ENCODE measurements at places on chromosomes 5 and 9.

- no peak for DNase-seq
Measured at GRCh38 chr9:132731230-132731629, 61.0 kb downstream of the GTF3C4 start.

DNA sequence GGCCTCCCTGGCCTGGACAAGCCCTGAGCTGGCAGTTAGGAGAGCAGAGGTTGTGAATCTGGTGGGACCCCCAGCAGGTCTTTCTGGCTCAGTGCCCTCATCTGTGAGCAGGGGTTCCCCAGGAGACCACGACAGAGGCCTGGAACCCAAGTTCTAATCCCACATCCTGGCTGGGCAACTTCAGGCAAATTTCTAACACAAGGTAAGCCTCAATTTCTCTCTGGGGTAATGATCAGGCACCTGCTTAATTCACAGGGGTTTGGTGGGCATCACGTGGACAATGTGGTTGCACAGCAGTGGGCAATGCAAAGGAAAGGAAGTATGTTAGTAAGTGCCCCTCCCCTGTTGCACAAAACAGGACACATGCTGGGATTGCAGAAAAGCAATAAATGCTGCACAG lies 1.9 kb upstream of the KCNIP1 start:
- no peak for DNase-seq

DNA sequence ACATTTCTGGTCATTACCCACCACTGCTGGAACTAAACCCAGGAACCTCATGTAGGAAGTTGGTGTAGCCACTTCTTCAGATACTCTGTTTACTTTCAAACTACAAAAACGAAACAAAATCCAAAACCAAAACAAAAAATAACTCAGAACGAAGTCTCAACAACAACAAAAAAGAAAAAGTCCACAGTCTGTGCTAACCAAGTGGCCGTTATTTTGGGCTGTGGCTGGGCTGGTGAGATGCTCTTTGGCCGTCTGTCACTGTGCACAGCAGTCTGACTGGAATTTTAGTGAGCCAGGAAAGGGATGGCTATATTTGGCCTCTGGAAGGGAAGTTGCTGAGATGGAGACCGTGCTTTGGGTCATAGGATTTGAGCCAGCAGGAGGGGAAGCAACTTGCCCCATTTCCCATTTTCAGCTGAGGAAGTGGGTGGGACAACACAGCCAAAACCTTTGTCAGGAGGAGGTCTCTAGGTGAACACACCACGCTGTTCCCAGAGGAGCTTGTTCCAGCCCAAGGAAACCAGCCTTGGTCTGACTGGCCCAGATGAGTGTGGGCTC lies 334.1 kb downstream of the ZSWIM6 start:
- no peak for DNase-seq

- DNase-seq, result no peak
Measured at GRCh38 chr9:122286764-122287163, 22.1 kb downstream of the MRRF start.

- peak; percentile 4 for DNase-seq
Measured at GRCh38 chr5:156036640-156037039, 290.3 kb upstream of the SGCD start.

DNA sequence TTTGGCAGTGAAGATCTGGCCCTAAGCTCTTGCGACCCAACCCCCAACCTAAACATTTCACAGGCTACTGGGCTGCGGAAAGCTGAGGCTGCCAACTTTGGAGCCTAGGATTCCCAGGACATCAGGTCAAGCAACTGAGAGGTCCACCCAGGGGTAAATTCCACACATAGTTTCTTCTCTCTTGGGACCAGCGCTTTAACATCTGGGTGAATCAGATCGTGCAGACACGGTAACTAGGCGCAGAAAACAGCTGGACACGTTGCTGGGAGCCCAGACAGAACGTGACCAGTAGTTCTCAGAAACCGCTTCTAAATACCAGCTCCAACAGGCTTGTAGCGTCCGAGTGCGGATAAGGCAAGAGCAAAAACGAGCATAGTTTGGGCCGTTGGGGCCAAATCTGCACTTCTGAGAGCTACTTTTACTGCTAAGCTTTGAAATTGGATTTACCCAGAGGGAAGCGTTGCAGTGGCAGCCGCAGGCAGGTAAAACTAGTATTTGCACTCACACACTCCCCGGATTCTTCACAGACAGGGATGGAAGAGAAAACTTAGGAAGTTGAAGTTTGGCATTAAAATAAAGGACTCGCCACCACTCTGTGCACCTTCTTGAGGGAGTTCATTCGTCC lies 11.8 kb downstream of the ITGA1 start:
- peak; percentile 52 for DNase-seq

DNA sequence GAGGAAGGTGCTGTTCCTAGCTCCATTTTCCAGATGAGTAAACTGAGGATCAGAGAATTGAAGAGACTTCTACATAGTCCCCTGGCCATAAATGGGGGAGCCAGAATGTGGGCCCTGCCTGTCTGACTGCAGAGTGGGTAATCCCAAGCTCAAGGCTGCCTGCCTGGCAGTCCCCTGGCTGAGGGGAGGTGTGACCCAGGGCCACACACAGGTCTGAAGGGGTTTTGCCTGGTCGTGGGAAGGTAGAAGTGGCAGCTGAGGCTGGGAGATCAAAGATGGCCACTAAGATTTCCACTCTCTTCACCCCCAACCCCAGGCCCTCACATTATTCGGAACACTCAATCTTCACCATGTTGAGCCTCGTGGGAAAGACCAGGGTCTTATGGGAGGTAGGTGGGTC lies 176.3 kb downstream of the MACROH2A1 start:
- no peak for DNase-seq

DNA sequence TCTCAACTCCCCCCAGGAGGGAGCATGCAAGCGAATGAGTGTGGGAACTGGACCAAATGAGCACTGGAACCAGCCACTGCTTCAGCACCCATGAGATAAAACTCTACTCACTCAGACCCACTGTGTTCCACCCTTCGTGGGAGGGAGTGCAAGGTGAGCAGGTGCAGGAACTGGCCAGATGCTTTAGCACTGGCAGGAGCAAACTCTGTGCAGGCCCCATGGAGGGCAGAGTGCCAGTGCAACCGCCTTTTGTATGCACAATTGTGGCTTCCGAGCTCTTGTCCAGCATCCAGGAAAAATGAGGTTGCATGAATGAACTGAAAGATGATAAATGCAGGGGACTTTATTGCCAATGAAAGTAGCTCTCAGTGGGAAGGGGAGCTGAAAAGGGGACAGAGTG lies 67.4 kb upstream of the CCDC112 start:
- no peak for DNase-seq

GRCh38 chr5:142082182-142082781 lies 26.3 kb upstream of the NDFIP1 start:
- DNase-seq, result no peak

DNA sequence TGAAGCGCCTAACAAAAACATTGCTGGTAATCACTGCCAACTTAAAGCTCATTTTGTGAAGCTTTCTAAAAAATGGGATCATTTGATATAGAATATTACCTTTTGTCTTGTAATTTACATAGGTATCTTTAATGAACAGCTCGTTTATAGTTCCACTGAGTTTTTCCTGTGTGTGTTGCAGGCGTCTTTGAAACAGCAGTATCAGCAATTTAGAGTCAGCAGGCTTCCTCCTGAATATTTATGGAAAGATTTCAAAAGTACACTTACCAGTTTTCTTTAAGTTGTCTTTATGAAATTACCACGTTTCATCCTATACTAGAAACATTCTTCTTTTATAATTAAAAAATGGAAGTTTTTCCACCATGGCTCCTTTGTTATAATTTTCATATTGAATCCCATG lies 140.3 kb upstream of the GRIN3A start:
- DNase-seq, result no peak

DNA sequence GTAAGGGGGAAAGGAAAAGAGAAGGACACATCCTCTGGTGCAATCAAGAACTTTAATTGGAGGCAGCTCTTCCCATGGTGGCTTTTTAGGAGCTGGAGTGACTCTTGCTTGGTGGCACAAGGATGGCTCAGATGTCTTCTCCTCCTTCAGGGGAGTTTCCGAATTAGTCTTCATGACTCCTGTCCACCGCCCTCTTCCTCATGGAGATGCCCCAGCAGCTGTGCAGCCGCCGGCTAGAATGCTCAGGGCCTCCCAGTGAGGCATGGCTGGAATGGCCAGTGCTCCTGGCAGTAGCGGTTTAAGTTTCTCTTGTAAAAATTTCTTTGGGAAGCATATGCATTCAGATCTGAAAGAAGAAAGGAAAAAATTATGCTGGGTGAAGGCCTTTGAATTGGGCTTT lies 8.8 kb upstream of the TEX53 start:
- DNase-seq, result no peak

- DNase-seq, result no peak
Measured at GRCh38 chr5:179836225-179837019, 15.7 kb downstream of the SQSTM1 start.

- no peak for DNase-seq
Measured at GRCh38 chr9:125745682-125746016, 1.5 kb upstream of the PBX3 start.

DNA sequence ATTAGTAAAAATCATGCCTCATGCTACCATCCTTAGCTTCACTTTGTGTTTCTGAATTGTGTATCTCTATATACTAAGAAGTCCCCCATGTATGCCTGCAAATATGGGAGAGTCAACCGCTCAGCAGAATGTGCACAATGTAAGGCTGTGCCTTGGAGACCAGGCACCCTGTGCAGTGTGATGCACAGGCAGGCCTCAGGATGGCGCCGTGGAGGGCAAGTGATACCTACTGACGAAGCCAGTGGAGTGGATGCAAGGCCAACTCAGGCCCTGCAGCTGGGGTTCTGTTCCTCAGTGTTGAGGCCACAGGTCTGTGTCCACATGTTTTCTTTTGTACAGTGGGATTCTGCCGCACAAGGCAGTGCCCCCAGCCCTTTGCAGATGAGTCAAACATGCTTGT lies 28.4 kb downstream of the SYK start:
- DNase-seq, result no peak

DNA sequence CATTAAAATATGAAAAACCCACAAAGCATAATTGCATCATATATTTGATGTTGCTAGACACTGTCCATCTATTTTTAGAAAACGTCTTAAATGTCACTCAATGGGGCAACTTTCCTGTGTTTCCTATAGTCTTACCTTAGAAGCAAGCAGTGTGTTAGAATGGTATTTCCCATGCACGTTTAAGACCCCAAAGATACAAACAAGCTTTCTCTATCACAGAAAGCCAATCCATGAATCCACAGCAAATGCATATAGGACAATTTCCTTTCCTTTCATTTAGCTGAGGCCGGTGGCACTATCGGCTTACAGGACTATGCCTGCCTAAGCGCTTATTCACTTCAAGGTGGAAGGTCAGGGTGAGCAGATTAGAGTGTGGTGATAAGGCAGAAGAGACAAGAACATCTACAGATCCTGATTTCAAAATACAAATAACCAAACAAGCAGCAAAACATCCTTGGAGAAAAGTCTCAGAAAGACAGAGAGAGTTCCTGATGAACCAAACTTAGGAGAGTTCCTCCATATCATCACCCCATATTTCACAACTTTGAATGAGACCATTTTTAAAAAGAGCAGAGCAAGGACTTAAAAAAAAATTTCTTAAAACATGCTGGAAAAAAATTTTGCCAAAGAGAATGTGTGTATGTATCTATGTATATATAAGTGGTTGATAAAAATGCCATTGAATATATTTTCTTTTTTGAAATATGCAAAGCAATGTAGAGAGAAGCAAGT lies 57.2 kb downstream of the MEF2C start:
- DNase-seq, result no peak

DNA sequence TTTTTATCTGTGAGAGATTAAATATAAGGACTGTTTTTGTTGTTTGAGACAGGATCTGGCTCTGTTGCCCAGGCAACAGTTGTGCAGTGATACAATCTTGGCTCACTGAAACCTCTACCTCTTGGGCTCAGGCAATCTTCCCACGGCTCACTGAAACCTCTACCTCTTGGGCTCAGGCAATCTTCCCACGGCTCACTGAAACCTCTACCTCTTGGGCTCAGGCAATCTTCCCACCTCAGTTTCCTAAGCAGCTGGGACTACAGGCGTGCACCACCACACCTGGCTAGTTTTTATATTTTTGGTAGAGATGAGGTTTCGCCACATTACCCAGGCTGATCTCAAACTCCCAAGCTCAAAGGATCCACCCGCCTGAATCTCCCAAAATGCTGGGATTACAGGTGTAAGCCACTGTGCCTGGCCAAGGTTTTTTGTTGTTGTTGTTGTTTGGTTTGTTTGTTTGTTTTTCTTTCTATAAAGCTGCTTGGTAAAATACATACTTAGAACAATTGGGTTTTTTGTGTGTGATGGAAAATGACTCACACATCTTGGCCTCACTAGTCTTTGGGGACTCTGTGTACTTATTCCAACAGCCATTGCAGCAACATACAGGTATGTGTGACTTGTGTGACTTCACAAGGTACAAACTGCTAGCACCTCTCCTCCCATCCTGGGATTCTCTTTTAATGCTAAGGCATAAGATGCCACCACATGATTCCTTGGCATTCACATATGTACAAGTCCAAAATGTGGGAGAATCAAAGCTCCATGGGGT lies 36.5 kb upstream of the RASA1 start:
- no peak for DNase-seq

- DNase-seq, result peak; percentile 27
Measured at GRCh38 chr5:94983861-94984535, 300.9 kb downstream of the MCTP1 start.

GRCh38 chr9:109193974-109194556 lies 27.0 kb upstream of the FRRS1L start:
- DNase-seq, result no peak

- DNase-seq, result no peak
Measured at GRCh38 chr5:117667105-117667504, 1092.5 kb upstream of the SEMA6A start.

GRCh38 chr5:76379316-76379715 lies 23.8 kb upstream of the IQGAP2 start:
- DNase-seq, result no peak

GRCh38 chr9:127283917-127284497 lies 19.4 kb downstream of the GARNL3 start:
- peak; percentile 24 for DNase-seq

DNA sequence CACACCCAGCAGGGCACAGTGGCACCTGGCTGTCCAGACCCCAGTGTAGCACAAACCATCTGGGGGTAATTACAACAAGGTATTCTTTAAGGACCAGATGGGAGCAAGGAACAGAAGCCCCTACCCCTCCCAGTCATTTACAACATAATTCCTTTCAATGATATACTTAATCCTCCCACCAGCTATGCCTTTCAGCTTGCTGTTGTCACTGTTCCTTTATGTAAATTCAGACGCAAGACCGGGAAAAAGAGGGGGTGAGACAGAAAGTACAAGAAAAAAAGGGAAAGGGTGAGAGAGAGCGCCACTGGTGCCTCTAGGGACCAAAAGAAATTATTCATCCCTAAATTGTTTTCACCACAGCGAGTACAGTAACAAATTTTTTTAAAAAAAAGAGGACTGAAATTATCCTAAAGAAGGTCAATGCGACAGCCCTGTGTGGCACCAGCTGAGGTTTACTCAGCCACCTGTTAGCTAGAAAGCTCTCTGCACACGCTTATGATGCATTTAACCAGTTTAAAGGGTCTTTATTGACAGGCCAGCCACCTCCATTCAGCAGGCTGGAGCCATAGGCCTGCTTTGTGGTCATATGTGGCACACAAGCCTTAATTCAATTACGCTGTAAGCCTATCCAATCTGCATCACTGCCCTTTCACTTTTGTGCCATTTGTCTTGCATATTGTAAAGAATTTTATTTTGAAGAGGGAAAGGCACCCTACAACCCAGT lies 210.2 kb upstream of the ISL1 start:
- DNase-seq, result no peak
